NCI-H1694 treated with DMSO at 0.1 percent for 48 hours (cell line): ENCODE measurements at places on chromosomes 2 and 18.
A peak's percentile ranks its signal among the peaks of the same experiment; 100 is the strongest.

GRCh38 chr2:163604941-163605555 lies 130.8 kb downstream of the FIGN start:
- DNase-seq, result no peak

DNA sequence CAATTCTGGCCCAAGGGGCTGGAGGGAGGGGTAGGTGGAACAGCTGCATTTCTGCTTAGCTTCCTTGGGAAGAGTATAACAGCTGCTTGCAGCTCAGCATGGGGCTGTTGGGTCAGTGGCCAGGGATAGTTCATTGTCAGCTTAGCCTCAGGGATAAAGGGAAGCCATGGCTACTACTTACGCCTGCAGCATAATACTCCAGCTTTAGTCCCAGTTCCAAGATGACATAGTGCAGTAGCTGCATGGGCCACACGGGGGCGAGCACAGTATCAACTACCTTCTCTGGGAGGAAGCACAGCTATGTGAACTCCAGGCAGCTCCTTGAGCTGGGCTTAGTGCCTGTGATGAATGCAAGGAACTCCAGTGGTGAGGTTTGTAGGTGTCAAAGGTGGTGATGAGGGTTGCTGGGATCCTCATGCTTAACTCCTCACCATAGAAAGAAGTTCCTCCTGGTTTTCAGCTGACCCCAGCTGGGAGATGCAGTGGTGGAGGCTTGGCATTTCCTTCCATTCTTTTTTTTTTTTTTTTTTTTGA lies 35.4 kb upstream of the RHOB start:
- peak; percentile 58 for DNase-seq

DNA sequence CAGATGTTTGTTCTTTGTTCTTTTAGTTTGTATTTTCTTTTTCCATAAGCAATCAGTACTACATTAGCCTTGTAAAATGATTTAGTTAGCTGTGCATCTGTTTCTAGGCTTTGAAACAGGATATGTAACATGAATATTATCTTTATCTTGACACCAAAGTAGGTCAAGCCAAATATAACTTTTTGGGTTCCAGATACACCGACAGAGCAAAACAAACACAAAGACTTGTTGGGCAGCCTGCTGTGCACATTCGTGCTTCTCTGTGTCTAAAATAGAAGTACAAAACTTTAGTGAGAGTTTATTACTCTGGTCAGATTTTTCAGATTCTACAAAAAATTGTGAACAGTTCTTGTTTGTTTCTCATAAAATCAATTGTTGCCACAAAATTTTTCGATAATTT lies 1059.3 kb upstream of the GYPC start:
- DNase-seq, result no peak

DNA sequence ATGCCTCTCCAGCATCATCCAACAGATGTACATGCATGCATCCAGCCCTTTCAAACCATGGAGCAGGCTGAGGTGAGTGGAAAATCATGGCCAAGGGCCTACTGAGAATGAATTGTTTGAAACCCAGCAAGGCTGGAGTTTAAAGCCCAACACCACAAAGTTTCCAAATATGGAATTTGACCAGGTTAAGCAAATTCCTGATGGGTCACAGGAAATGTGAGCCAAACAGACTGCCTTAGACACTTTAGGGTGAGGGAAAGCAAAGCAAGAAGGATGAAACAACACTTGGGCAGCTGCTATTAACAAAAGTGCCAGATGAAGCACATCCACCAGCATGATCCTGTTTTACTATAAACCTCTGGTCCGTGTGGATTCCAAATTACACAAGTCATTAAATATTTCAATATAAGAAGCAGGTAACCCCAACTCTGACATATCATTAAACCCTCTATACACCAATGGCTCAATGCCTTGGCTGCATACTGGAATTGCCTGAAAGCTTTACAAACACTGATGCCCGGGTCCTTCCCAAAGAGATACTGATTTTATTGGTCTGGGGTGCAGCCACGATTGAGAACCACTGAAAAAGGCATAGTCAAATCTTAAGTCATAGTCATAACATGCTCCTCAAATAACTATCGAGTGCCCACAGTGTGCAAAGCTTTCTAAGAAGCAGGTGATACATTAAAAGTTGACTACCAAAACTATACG lies 9.1 kb downstream of the KLF7 start:
- no peak for DNase-seq

GRCh38 chr2:196101325-196101991 lies 32.8 kb upstream of the DNAH7 start:
- no peak for DNase-seq

- DNase-seq, result no peak
Observed at GRCh38 chr2:126932529-126932928, 33.8 kb downstream of the TEX51 start.

DNA sequence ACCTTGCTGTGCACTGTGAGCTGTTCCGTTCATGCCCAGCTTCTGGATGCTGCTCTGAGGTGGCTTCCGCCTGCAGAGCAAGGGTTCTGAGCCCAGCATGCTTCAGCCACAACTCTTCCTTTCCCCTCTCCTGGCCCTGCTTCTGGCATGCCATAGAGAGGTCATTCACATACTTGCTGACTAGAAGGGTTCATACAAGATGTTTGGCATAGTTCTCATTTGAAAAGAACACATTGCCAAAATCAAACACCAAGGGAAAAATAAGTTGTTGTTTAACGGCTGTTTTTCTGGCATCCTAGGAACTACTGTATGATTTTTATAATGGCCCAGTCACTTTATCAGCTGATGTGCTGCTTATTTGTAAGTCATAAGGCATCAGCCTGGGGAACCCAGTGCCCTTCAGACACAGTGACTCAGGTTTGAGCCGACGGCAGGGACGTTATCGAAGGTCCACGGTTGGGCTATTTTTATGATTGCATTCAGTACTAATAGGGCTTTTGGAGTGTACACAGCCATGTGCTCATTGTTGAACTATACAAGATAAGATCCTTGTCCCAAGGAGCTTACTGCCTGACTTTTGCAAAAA lies 53.9 kb upstream of the CTAGE1 start:
- DNase-seq, result no peak

GRCh38 chr2:96340493-96341414 lies 5.2 kb downstream of the NCAPH start:
- DNase-seq, result no peak

- peak; percentile 43 for DNase-seq
Observed at GRCh38 chr2:64876137-64876647, 113.0 kb upstream of the SLC1A4 start.

- peak; percentile 61 for DNase-seq
Observed at GRCh38 chr2:157182834-157183396, 74.6 kb upstream of the GALNT5 start.

GRCh38 chr2:135916207-135916606 lies 40.0 kb upstream of the MCM6 start:
- peak; percentile 69 for DNase-seq

GRCh38 chr2:61538920-61539520 lies 864 bp upstream of the XPO1 start:
- DNase-seq, result peak; percentile 80

GRCh38 chr18:70411876-70412435 lies 123.1 kb downstream of the SOCS6 start:
- DNase-seq, result no peak

DNA sequence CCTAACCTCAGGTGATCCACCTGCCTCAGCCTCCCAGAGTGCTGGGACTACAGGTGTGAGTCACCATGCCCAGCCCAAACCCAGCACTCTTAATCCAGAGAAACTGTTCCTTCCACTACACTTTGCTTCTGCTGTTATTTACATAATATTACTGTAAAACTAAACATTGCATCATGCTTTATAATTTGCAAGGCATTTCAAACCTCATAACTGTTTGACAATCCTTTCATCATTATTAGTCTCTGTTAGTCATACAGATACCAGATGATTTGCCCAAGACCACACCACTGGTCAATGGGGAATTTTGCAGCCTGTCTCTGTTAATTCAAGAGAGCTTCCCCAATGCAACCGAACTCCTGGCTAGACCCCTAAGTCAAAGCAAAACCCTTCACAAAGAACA lies 338.3 kb downstream of the ALK start:
- DNase-seq, result no peak

DNA sequence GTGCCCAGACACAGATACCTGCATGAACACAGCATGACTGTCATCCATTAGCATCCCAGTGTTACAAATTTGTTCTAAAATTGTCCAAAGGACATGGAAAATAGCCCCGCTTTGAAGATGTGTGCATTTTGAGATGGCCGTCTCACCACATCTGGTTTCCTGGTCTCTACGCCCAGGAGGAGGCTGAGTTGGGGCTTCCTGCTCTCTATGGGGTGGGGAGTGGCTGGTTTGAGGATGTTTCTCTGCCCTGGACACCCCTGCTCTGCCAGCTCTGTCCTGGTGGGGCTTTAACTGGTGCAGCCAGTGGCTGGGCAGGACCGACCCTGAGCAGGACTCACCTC lies 74.6 kb upstream of the SMAD7 start:
- no peak for DNase-seq

DNA sequence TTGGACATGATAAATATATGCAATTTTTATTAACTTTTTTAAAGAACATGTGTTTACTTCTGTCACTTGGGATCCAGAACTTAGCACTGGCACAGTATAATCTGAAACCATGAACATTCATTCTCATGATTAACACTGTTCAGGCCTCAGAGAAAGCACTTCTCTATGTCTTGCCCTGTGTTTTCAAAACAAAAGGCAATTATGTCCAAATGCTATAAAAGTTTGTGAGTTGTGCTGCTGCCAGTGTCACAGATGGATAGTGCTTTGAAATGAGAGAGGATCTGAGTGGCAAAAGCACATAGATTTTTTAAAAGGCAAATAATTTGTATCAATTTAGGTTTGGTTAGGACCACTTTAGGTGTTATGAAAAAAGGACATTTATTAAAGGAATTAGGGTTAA lies 470.5 kb upstream of the FAM98A start:
- DNase-seq, result no peak

DNA sequence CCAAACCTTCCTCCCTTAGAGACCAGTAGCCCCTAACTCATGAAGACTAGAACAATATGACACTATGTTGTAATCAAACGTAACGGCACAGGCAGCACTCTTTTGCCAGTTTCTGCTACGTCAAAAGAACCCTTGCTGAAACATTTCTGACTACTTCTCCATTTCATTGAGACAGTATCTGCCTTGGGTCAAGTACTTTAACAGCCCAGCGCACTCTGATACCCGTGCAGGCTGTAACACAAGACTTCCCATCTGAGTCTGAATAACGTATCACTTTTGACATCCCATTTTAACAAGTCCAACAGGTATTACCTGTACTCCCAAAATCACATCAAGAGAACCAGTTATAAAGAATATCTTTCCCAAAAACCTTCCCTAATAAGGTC lies 38.4 kb downstream of the TBC1D8 start:
- no peak for DNase-seq

DNA sequence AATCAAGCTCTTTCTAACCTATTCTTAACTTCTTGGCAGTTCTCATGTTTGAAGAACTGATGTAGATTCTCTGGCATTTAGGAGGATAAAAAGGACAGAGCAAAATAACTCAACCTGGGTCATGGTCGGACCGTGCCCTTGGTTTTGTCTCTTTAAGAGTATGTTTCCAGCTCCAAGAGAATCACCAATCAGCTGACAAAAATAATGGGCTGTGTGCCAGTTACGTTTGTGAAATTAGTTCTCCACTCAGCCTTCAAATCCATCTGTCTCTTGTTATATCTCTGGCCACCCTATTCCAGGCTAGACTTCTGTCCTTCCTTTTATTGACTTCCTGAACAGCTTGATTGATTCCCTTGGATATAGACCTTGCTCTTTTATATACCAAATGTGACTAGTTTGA lies 225.7 kb downstream of the EPHA4 start:
- DNase-seq, result peak; percentile 80

DNA sequence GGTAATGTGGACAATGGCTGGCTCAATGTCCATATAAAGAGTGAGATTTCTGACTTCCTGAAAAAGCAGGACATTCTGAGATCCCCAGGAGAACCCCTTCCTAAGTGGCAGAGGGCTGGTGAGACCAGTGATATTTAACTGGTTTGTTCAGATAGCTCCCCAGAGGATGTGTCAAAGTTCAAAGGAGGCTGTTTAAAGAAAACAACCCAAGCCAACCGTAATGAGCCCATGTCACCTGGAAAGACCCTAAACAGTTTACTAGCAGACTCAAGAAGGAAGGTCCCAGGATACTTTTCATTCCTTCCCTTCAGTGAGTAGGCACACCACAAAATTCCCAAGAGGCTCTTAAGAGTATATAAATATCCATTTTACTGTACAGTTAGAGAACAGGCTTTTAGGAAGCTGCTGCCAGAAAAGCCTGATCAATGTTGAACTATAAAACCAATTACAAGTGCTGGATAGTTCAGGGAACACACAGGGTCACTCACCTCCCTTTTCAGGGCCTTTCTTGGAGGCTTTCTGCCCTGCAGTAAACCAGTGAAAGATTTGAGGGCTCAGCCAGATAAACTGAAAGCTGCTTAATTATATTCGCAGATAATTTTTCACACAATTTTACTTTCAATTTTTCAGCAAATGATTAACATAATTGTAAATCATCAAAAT lies 293.5 kb downstream of the ASXL3 start:
- DNase-seq, result no peak

DNA sequence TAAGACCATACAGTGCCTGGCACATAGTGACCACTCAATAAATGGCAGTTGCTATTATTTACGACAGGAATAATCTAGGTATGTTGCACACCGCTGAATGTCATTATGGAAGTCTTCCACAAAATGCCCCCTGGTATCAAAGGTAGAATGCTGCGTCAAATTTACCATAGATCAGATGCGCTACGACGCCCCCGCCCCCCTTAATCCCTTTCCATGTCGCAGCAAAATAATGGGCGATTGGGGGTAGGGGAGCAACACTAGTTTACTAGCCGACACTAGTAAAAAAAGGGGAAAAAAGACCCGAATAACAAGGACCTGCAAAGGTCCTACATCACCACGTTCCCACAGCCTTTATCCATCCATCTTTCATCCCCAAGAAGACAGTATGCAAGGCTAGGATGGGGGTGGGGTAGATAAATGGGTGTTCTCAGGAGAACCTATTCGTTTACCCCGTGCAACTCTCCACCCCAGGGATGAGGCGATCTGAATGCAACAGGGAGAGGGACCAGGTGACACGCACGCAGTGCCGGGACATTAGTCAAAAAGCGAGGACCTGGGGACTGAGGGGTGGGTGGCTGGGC lies 455 bp downstream of the PREPL start:
- no peak for DNase-seq

GRCh38 chr2:57740891-57741290 lies 305.7 kb upstream of the VRK2 start:
- DNase-seq, result no peak

DNA sequence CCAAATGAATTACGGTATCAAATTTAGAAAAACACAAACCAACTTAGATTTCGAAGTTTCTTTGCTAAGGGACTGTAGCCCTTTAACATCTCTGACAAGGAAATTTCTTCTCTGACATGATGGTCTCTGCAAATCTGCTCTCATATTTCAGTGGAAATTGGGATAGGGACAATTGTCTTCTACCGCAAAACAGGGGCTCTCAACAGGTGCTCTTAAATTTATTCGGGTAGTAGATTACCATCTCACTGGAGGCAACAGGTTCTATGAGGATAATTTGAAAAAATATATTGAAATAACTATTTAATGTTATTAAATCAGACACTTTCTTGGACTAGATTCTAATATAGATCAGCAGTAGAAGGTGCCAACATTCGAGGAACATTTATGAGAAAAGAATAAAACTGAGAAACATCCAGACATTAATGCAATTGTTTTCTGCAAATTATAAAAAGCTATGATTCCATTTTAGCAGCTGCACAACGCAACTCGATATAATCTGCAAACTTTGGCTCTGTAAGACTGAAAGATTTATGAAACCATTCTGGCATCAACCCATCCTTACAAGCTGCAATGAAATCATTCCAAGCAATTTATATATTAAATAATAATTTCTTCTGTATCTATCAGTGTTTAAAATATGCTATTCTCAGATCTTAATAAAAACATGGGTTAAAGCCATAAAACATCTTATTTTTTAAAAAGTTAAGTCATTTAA lies 10.0 kb upstream of the BCL2 start:
- no peak for DNase-seq

- DNase-seq, result no peak
Observed at GRCh38 chr18:63374540-63374939, 7.5 kb upstream of the KDSR start.
